ENCODE measurements at places on chromosomes 3 and 15.

GRCh38 chr3:177284383-177284881 is 87.2 kb upstream of the TBL1XR1 start:
- DNase-seq: peak; percentile 51

DNA sequence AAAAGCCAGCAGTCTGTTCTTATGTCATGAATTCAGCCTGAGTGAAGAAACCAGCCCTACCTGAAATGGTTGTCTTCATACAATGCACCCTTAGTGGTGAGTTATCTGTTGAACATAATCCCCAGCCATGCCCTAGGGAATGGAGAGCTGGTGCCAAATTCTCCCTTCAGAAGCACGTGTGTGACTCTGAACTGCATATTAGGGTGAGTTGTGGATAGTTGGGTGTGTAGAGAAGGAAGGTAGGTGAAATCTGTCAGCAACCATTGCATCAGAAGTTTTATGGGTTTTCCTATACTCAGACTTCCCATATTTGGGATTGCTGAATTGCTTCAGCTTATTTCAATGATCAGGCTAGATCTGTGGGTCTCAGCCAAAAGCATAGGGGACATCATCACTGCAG is 46.5 kb upstream of the TP63 start:
- no peak for DNase-seq

GRCh38 chr3:12946649-12947316 is 105.4 kb upstream of the RPL32 start:
- DNase-seq: no peak

DNA sequence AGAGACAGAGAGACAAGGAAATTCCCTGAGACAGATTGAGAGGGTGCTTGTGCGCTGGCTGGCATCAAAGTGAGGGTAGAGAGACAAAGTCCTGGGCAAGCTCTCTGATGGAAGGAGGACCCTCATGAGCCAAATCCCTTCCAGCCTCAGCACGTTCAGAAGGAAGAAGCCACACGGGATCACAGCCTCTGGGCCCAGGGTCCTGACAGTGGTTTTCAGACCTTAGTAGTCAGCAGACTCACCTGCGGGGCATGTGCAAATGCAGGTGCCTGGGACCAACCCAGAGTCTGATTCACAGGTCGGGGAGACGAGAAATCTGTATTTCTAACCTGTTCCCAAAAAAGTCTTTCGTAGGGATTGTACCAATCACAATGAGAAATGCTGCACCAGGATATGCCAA is 15.2 kb upstream of the KY start:
- DNase-seq: no peak

- DNase-seq: no peak
These were observed 125.1 kb upstream of the PPP2R3A start for GRCh38 chr3:135840436-135840835.

DNA sequence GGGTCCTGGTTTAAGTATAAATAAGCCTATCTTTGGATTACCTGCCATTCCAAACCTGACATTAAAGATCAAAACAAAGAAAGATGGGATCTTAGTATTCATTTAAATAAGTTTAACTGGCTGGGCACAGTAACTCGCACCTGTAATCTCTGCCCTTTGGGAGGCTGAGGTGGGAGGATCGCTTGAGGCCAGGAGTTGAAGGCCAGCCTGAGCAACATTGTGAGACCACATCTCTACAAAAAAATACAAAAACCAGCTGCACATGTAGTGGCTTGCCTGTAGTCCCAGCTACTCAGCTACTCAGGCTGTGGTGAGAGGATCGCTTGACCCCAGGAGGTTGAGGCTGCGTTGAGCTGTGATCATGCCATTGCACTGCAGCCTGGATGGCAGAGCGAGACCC is 176.9 kb downstream of the FNDC3B start:
- no peak for DNase-seq
